ENCODE measurements at places on chromosomes 4 and X.

DNA sequence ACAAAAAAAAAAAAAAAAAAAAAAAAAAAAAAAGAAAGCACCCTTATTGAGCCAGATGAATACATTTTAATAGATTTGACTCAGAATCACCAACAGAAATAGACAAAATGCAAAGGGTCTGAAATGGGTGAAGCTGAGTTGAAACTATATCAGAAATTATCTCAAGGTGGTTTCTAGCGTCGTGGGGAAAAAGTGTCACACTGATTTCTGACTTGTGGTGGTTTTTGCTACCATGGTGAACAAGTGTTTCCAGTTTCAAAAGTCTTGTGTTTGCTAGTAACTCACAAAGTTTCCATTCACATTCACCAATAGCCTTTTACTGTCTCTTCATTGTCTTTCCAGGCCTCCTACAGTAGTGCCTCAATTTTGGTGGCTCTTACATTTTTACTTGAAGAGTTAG lies 135.5 kb downstream of the ARHGAP24 start:
- DNase-seq = no peak

GRCh38 chr4:187999406-187999932 lies 3.9 kb downstream of the ZFP42 start:
- DNase-seq = no peak

DNA sequence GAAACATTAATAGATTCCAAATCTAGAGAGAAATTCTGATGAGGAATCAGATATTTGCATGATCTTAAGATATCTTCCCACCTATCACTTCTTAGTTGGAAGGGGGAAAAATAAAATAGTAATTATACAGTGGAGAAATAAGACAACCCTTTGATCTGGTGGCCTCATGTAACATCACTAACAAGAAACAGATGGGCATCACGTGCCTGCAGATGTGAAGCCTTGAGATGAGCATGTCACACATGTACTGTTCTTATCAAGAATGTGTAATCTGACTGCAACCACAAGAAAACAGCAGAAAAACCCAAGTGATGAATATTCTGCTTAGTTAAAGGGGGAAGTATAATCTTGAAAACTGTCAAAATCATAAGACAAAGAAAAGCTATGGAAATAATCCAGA lies 31.4 kb upstream of the NKX6-1 start:
- DNase-seq = no peak

GRCh38 chr4:5412296-5412695 lies 296.1 kb downstream of the EVC2 start:
- no peak for DNase-seq

GRCh38 chr4:151729731-151730559 lies 30.9 kb downstream of the GATB start:
- DNase-seq = no peak

DNA sequence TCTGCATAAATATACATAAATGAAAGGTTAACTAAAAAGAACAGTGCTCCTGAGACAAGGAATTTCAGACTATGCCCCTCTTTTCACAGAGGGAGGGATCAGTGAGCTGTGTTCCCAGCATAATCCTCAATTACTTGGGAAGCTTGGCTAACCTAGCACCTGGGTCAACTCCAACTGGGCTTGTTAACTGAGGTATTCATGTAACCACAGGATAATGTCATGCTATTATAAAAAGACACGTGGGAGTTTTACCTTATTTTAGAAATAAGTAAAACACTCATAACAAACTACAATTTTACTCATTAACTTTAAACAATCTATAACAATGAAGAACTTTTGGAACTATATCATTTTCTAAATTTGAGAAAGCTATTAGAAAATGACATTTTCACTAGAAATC lies 48.6 kb downstream of the RPGR start:
- DNase-seq = no peak

DNA sequence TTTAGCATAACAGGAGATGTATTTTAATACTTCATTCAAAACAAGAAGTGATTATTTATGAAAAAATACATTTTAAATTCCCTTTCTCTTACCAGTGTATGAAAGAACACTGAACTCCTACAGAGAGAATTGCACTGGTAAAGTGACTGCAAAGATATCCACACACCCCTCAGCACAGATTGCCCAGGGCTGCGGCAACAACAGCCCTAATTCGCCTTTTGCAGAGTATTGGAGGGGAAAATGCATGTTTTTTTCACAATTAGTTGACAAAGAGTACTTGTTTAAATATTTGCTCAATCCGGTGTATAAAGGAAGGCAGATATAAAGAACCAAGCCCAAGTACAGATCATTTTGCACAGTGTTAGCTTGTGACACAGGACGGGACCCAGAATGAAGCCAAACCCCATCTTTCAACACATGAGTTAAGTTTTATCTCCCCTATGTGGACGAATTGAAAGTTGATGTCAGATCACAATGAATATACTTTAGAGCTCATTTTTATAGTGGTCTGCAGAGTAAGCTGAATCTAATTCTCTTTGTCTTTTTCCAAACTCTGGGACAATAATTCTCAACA lies 551.4 kb upstream of the IGFBP7 start:
- no peak for DNase-seq

- DNase-seq = no peak
Observed at GRCh38 chr4:54645830-54646229, 11.9 kb upstream of the KIT start.

DNA sequence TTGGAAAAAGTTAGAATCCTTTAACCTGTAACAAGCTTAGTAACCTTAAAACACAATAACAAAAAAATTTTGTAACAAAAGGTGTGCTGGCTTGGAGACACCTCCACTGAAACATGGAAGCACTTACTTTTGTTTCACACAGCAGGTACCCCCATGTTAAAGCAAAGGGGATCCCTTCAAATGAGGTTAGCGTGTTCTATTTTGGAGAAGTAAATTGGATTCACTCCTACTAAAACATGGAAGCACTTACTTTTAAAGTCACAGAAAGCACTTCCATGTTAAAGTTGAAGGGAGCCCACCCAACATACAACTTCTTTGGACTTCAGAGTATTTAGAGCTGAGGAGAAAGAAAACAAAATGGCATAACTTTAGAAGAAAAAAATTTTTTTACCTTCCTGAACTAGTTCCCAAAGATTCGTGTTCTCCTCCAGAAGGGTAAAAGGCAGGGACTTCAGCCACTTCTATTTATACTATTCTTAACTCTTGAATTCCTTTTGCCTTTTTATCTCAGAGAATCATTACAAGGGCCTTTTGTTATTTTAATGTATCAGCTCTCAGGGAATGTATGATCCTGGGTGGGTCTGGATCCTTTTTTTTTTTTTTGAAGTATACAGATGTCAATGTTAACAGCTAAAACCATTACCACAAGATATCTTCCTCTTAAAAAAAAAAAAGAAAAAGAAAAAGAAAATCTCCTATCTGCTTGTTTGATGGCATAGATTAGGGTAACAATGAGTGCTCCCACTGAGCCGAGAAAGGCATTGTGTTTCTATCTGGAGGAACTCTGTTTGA lies 11.5 kb downstream of the LARP7 start:
- DNase-seq = no peak

GRCh38 chr4:93384887-93385286 lies 443.7 kb upstream of the ATOH1 start:
- no peak for DNase-seq

- DNase-seq = no peak
Observed at GRCh38 chr4:60187428-60187827, 1012.7 kb upstream of the ADGRL3 start.

DNA sequence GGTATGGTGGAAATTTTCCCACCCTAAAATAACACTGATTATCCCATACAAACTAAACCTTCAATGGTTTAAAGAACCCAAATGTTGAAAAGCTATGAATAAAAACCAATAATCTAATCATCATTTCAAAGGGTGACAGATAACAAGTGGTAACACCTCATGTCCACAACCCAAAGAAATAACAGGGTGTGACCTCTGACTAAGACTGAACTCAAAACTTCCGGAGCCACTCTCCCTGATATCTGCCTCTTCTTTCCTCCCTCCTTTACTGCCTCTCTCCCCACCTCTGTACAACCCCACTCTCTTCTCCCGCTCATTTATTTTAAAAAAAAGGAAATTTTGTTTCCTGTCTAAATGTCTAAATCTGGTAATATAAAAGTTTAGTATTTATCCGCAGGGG lies 11.5 kb downstream of the FBXW7 start:
- DNase-seq = no peak

DNA sequence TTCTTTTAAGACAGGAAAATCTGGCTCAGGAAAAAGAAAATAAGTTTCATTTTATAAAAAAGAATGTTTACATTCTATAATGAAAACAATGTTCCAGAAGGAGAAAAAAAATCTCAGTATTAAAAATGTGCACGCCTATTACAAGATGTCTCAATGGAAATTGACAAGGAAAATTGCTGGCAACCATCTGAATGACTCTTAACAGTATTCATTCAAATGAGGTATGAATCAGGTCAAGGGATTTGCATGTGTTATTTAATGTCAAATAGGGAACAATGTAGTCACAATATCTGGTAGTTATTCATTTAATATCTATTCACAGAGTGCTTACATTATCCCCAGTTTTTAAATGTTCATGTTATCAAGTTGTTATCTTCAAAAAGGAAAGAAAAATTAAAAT lies 208.4 kb upstream of the TRAM1L1 start:
- no peak for DNase-seq

- no peak for DNase-seq
Observed at GRCh38 chr4:106062452-106062875, 167.2 kb downstream of the NPNT start.

GRCh38 chr4:124737619-124738018 lies 25.1 kb upstream of the ANKRD50 start:
- DNase-seq = no peak

DNA sequence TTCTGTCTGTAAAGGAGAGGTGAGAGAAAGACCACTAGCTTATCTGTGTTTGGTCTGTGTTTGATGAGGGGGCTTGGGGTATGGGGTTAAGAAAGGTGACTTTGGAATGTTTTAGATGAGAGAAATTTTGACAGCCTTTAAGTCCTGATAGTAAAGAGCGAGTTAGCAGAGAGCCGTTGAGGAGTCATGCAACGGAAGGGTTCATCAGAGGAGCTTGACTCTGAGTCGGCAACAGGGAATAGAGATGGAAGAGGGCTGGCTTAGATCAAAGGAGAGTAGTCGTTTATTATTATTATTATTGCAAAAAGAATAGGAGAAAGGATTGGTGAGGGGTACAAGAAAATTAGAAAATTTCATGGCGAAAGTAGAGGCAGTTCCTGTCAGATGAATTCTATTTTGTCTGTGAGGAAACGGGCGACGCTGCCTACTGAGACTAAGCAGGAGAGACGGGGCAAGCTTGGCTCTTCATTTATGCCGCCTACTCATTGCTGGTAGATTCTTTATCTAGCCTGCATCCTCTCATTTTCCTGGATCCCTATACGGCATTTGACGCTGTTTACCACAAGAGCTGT lies 473 bp upstream of the VAMP7 start:
- DNase-seq = no peak

DNA sequence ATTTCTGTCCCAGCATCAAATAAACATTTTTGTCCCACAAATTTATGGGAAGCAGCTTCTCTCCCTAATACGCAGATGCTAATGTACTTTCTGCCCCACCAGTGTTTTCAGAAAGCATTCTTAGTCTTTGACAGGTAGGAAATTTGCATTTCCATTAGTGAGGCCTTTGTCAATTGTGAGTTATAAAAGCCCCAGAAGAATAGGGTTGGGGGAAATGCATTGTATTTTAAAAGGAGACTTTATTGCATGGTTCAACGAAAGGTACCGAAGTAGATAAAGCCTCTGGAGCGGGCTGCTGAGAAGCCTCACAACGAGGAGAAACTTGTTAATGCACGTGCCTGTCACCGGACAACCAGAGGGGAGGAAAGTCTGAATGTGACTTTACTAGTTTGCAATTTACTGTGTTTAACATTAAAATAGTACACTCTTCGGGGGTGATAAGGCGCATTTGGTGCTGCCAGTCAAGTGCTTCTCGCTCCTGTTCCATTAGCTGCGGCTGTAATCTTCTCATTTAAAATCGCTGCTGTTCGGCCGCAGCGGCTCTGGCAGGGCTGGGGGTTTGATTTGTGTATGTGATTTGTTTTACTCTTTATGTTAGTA lies 63.4 kb downstream of the DCTD start:
- DNase-seq = no peak

DNA sequence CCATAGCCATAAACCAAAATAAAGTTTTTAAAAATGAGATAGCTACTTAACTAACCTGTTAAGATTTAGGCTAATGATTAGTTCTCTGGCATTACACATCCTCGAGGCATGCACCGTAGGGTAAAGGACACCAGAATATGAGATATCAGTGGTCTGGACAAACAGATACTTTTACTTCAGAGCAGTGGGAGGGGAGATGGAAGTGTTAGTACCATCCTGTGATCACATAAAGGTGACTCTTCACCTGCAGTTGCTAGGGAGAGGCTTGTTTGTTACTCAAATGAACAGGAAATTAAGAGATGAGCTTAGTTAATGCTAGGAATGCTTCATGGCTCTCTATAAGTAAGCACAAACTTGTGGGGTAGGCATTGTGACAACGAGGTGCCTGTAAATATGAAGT lies 624.4 kb upstream of the MAGEB2 start:
- no peak for DNase-seq

DNA sequence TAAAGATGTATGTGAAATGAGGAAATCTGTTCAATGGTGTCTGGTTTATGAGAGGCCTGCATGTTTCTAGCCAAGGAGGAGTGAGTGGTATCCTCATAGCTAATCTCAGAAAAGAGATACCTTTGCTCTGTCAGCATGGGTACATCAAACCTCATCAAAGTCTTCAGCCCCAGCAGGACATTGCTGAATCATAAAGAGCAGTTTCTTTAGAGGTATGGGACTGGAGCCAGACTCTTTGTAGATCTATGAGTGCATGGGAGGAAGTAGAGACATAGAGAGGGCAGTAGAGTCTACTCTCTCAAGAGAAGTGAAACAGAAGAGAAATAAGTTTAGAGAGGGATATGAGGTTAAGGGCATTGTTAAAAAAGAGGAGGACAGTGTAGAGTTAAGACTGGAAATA lies 1950.9 kb downstream of the ARAP2 start:
- DNase-seq = no peak

GRCh38 chr4:187416216-187416615 lies 579.4 kb upstream of the ZFP42 start:
- DNase-seq = no peak

- no peak for DNase-seq
Observed at GRCh38 chr4:168524006-168524405, 27.2 kb downstream of the PALLD start.

DNA sequence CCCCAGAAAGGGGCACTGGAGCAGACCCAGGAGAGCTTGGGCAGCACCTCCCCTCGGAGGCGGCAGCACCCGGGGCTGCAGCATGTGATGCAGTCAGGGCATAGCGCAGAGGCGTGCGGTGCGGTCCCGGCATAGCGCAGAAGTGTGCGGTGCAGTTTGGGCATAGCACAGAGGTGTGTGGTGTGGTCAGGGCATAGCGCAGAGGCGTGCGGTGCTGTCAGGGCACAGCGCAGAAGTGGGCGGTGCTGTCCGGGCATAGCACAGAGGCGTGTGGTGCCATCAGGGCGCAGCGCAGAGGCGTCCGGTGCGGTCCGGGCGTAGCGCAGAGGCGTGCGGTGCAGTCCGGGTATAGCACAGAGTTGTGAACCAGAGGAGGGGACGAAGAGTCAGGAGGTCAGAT lies 42.8 kb downstream of the ADRA2C start:
- no peak for DNase-seq

Data from stimulated activated CD4-positive, alpha-beta T cell treated with anti-CD3 and anti-CD28 coated beads, TNF-alpha, amount 100 ng/mL, for 48 hours (primary cell).